ENCODE measurements at places on chromosomes 2 and 18. TPM values are rescaled to one million over a fixed set of nuclear protein-coding genes. Genes with fewer than 3 reads are reported as not detected.

DNA sequence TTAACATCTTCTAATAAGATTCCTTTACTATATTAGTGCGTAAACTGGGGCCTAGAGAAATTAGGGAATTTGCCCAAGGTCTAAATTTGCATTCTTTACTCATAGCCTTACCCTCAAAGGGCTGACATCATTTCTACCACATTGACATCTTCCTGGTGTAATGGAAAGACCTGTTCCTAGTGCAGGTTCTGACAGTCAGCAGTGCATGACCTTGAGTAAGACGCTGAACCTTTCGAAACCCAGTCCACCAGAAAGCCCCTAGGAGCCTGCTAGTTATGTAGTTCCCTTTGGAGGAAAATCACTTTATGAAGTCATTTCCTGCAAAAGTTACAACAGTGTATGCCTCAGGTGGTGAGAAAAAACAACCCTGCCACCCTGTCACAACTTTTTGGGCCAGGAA is 388.3 kb downstream of the TNS1 start:
- DNase-seq, result no peak

GRCh38 chr18:58225101-58225500 is 181.1 kb downstream of the NEDD4L start:
- no peak for DNase-seq

- no peak for DNase-seq
These were observed 197.3 kb downstream of the DCC start for GRCh38 chr18:52537261-52537660.

PSTPIP2 gene
- 10.2 TPM for total RNA-seq

DNA sequence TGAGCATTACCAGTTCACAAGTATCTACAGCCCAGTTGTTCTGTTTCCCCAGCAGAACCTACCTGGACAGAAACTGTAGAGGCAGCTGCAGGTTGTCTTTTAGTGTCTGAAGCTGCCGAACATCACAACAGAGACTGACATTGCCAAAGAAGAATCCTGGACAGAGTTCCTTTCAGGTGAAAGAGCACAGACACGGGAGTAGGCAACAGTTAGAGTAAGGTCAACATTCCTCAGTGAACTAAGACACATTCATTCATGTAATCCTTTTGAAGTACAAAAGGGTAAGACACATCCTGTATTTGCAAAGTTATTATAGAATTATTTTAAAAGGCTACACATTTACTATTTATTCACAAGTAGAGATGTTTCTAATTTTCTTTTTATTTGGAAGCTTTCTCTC is 14.3 kb downstream of the NPC1 start:
- no peak for DNase-seq

- no peak for DNase-seq
These were observed 306.2 kb upstream of the RAB6C start for GRCh38 chr2:129673234-129673633.

CABYR gene
- total RNA-seq, result 0.51 TPM

DNA sequence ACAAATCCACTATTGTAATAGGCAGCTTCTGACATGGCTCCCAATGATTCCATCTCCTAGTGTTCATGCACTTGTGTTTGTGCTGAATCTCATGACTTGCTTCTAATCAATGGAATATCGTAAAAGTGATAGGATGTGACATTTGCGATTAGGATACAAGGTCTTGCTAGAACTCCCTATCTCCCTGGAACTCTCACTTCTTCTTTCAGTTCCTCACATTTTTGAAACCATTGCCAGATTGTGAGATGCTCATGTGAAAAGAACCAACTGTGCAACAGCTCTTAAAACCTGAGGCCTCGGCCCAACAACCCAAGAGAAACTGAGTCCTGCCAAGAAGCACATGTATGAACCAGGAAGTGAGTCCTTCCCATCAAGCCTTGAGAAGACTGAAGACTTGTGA is 226.9 kb upstream of the DTNA start:
- DNase-seq, result no peak

ASIC4 gene
- not detected for total RNA-seq

SLC5A7 gene
- total RNA-seq, result 0.98 TPM
